ENCODE measurements at places on chromosomes 2 and 18.
A peak's percentile ranks its signal among the peaks of the same experiment; 100 is the strongest.

DNA sequence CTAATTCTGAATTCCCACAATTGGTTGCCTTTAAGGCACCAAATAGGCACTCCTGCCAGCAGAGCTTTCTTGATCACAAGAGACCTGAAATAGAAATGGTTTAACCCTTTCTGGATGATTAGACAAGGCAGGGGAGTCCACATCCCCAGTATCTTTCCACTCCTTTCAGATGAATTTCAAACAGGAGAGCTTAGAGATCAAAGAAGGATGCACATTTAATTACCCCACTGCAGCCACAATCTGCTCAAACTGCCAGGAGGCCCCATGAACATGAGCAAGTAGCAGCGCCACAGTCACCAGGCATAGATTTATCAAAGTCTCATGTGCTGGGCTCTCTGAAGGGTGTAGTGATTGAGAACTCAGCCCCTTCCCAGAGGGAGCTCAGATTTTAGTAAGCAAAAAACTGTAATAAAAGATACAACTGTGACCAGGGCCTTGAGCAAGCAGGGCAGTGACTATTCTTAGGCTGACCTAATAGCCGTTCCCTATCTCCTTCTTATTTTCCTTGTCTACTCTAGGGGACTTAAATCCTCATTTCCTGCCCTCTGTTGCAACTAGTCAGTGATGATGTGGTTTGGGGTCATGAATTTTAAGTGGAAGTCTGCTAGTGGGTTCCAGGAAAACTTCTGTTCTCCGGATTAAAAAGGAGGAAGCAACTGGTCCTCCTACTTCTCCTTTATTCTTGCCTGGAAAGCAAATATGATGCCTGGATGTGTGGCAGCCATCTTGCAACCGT is 53.7 kb downstream of the SLC4A3 start:
- DNase-seq, result no peak

DNA sequence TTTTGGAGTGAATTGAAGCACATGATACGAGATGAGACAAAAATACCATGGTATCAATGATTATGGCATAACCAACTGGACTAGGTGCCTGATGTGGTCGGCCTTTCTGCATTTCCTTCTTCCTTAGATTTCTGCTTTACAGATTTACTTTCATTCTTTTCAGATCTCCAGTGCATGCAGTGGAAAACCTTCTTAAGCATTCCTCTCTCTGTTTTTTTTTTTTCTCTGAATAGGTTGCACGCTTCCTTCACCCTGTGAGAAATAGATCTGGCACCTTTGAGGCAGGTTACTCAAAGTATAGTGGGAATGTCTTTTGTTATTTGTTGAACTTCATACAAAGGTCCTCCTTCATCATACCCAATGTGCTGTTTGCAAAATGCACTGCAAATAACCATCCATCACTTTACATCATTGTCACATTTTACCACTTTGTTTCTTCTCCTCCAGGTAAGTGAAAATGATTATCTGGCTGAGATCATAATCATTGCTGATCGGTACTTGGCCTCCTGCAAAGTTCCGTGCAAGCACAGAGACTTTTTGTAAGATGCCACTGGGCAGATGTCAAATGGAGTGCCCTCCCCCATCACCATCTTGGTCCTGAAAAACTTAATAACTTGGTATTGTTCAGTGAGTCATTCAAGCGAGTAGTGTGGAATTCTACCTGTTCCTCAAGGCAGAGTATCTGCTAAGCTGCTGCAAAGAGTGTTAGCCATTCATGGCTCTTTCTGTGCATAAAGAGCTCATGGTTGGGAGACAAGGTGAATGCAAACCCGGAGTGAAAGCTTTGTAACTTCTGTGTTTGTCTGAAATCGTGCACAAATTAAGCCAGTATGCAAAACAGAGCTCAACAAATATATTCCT is 30.0 kb upstream of the KLHL14 start:
- DNase-seq, result peak; percentile 2

- DNase-seq, result no peak
Measured at GRCh38 chr18:77157312-77157711, 24.7 kb upstream of the MBP start.

DNA sequence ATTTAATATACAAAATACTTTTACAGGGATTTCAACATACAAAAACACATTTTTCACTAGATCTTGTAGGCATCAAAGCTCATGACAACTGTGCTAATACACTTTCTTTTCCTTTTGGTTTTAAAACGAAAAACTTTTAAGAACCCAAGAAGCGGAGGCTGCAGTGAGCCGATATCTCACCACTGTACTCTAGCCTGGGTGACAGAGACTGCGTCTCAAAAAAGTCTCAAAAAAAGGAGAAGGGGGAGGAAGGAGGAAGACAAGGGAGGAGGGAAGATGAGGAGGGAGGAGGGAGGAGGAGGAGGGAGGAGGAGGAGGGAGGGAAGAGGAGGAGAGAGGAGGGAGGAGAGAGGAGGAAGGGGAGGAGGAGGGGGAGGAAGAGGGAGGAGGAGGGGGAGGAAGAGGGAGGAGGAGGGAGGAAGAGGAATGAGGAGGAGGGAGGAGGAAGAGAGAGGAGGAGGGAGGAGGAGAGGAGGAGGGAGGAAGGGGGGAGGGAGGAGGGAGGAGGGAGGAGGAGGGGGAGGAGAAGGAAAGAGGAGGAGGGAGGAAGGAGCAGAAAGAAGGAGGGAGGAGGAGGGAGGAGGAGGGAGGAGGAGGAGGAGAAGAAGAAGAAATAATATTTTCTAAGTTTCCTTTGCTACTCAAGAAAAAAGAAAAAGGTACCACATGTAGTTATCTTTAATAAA is 13.8 kb downstream of the ROCK2 start:
- DNase-seq, result no peak

DNA sequence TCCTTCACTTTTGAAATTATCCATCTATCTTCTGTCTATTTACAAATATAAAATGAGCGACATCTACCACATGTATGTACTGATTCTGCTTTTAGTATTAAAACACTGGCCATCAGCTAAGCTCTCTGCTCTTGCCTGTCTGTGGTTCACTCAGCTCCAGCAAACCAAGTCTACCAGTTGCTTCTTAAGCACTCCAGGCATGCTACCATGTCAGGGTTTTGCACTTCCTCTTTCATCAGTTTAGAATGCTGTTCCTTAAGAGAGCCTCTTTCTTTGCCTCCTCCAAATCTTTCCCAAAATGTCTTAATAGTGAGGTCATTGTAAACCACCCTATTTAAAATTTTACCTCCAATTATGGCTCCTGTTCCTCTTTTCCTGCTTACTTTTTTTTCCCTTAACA is 59.5 kb downstream of the SCN3A start:
- DNase-seq, result no peak

DNA sequence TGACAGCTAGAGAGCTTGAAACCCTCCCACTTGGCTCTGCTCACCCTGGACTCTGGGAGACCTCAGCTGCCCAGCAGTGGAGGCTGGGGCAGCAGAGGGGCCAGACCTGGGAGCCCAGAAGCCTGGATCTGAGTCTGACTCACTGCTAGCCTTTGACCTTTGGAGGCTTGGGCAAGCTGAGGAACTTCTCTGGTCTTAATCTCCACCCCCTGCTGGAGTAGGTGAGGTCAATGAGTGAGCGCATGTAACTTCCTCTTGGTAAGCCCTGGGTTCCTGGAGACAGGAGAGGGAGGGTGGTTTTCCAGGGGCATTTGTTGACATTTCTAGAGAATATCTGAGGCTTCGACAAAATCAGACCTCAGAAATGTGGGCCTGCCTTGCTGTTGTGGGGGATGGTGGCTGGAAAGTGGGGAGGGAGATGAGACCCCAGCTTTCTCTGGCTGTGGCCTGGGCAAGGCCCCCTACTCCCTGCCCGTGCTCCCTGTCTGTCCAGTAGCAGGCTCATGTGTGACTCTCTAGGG is 73.0 kb upstream of the YWHAQ start:
- DNase-seq, result peak; percentile 13

DNA sequence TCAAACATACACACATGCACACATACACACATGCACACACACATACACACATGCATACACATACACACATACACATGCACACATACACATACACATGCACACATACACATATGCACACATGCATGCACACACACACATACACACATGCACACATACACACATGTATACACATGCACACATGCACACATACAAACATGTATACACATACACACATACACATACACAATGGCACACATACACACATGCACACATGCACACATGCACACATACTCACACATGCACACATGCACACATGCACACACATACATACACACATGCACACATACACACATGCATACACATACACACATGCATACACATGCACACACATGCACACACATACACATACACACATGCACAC is 137.2 kb downstream of the ACKR3 start:
- no peak for DNase-seq

DNA sequence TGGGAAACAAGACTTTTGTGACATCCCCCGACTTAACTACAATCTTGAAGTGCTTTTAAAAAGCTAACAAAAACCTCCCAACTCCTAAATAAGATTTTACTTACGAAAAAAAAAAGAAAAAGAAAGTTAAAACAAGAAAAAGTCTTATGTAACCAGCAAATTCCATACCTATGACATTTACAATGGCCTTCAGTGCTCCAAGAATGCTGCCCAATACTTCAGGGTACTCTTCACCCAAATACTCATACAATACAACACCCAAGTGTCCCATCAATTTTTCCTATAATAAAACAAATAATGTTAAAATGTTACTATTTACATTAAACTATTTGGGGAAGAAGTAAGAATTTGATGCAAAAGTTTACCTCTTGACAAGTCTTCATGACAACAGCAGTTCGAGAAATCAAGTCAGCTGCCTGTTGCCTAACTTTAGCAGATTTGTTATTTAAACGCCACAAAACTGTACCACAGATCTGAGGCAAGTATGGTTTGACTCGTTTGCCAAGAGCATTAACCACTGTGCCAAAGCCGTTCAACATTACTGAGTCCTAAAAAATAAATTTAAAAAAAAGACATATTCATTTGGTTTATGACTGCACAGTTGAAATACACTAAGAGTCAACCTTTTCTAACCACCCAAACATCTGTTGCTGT is 34.8 kb downstream of the SF3B1 start:
- DNase-seq, result no peak

DNA sequence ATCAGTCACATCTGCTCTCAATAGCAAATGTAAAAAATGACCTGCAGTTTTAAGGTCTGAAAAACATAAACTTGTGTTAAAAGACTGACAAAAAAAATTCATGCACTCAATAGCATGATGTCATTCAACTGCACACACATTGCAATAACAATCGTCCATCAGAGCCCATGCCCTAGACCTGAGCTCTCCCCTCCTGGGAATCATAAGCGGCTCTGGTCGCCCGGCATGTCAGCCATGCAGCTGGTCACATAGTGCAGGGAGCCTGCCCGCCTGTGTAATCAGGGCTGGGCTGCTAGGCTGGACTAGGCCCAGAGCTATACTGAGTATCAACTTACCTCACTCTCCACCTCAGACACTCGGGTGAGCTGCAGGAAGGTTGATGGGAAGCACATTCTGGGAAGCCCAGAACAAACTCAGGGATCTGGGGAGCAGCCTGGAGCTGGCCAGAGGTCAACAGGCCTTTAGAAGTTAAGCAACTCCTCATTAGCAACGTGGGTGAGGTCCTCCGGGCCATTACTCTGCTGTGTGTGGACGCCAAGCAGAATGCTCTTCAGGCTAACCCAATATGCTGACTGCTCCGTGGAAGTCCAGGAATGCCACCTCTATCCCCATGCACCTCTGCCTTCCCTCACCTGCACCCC is 165.5 kb downstream of the TTC32 start:
- no peak for DNase-seq

DNA sequence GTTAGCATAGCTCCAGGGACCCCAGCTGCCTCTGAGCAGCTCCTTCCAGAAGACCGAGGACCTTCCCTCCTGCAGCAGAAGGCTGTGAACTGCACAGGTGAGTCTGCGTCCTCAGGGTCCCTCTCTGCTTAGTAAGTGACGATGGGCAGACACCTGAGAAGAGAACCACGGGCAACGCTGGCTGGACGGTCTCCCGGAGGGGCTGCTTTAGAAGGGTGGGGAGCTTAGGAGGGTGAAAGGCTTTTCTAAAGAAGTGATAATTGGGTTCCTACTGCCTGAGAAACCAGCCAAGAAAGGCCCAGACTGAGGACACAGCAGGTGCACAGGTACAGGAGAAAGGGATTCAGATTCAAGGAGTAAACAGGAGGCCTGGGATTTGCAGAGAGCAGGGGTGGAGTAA is 276.6 kb upstream of the PXDN start:
- no peak for DNase-seq

GRCh38 chr2:105977212-105977611 is 216.9 kb downstream of the UXS1 start:
- DNase-seq, result no peak

- DNase-seq, result no peak
Measured at GRCh38 chr18:76977108-76977621, 154.8 kb downstream of the ZNF236 start.

GRCh38 chr2:98444436-98445176 is at the start of gene INPP4A:
Gene INPP4A (plus strand): TSS chr2:98444858. CDS start chr2:98520049, 75,191 bp downstream.
- DNase-seq, result peak; percentile 57

- DNase-seq, result no peak
Measured at GRCh38 chr18:39455285-39455684, 1889.7 kb upstream of the CELF4 start.

- no peak for DNase-seq
Measured at GRCh38 chr2:237413777-237414661, at the start of gene COL6A3. Gene COL6A3 (minus strand): TSS chr2:237414164. CDS start chr2:237396817, 17,347 bp downstream.

GRCh38 chr2:130391058-130391871 is 35.4 kb downstream of the PTPN18 start:
- peak; percentile 63 for DNase-seq

- no peak for DNase-seq
Measured at GRCh38 chr2:232102380-232102779, 140.9 kb downstream of the DIS3L2 start.

DNA sequence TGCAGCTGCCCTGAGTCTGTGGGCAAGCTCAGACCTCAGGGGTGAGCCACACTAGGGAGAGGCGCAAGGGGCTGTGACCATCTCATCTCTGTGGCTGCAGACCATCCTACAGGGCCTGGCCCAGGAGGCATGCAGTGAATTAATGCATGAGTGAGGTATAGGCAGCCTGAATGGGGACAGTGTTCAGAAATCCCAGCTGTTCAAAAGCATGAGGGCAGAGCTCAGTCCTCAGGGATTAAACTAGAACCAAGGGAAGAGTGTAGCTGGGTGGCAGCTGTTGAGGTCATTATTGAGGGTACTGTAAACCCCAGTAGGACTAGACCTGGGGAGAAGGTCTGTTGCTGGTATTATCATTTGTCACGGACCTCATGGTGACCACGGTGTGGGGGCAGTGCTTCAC is 17.0 kb downstream of the TMEM177 start:
- no peak for DNase-seq

GRCh38 chr18:77059294-77059916 is 73.2 kb downstream of the MBP start:
- DNase-seq, result no peak

- no peak for DNase-seq
Measured at GRCh38 chr2:225076125-225076524, 33.9 kb upstream of the DOCK10 start.

- DNase-seq, result no peak
Measured at GRCh38 chr2:43989545-43989944, 6.2 kb downstream of the LRPPRC start.

DNA sequence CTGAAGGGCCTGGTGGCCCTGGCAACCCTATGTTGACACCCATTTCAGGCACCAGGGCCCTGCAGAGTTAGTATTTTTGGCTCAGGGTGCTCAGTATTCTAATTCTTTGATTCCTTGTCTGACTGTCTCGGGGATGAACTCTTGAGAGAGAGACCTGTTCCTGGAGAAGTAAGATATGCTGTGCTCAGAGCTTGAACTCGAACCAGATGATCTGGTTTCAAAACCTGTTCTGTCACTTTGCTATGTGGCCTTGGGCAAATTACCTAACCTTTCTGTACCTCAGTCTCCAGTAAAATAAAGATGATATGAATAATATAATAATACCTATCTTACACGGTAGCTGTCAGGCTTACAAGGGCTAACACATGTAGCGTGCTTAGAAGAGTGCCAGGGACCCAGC is 294.2 kb downstream of the DYSF start:
- DNase-seq, result no peak

Measured in stimulated activated naive B cell treated with anti-CD40 and anti-IgM and Interleukin-4, amounts not matched to agents 10 μg/mL and 1 μg/mL and 100 μg/mL, for 72 hours (primary cell).